HT1080 (cell line): ENCODE measurements at places on chromosomes 1 and 21.
A peak's percentile ranks its signal among the peaks of the same experiment; 100 is the strongest.

DNA sequence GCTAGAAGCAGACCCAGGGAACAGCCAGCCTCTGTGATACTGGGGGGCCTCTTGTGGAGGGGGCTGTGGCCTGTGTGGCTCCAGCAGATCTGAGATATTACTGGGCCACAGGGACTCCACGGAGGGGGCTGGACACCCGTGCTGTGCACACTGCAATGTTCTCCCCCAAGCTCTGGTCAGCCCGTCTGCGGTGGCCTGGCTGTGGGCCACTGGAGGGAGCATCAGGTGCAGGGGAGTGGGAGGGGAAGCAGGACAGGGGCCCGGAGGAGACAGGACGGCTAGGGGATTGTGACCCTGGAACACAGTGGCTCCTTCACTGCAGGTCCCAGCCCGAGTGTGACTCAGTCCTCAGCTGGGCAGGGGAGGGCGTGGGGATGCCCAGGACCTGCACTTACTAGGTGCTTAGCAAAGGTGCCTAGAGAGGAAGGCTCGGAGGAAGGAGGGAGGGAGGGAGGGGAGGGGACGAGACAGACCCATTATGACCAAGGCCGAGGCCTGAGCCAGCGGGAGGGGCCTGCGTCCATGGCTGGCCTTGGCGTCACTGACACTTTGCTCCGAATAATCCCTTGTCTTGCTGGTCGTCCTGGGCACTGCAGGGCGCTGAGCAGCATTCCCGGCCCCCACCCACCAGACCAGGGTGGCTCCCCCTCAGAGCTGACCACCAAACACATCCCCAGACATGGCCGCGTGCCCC is 44.2 kb downstream of the PRDM16 start:
- DNase-seq: no peak

DNA sequence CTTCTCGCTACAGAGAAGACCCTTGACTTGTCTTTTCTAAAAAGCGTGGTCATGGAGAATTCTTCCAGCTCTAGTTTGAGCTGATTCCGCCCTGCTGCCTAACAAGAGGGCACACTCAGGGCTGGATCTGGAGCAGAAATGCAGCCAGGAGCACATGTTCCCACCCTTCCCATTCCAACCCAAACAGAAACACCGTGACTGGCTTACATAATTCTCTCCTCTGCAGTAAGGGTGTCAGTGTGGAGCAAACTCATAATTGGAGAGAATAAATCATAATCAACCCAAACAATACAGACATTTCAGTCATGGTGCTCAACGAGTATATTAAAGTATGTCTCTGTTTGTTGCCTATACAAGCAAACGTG is 34.5 kb downstream of the CTNNBIP1 start:
- DNase-seq: no peak

DNA sequence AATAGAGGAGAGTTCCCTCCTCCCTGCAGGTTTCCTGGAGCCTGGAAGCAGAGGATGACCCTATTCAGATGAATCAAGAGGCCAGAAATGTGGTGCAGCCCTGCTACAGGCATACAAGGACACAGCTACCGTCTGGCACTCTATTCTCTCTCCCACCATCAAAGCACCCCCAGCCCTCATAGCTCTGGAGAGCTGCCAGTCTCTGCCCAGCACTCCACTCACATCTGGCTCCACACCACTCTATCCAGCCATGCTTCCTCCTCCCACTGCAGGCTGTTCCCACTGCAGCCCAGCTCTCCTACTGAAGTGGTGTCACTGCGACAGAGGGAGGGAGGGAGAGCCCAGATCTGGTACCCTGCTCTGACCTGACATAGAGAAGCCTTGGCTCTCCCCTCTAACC is 18.4 kb downstream of the SYT2 start:
- DNase-seq: no peak

- DNase-seq: no peak
These were observed 358.7 kb downstream of the BARHL2 start for GRCh38 chr1:90358448-90358847.

DNA sequence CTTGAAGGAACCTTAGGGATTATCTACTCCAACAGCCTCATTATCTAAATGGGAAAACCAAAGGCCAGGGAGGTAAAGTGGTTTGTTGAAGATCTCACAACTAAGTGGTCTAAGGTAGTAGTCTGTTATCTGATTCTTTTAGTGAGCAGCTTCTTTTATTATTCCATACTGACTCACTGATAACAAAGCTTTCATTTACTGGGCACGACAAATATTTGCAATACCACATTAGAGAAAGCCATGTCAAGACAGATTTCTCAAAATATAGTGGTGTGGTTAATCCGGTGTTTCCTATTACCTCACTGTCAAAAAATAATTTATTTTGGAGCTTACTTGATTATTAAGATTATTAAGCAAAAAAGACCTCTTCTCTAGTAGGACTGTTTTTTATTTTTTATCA is 369.1 kb downstream of the S1PR1 start:
- no peak for DNase-seq

DNA sequence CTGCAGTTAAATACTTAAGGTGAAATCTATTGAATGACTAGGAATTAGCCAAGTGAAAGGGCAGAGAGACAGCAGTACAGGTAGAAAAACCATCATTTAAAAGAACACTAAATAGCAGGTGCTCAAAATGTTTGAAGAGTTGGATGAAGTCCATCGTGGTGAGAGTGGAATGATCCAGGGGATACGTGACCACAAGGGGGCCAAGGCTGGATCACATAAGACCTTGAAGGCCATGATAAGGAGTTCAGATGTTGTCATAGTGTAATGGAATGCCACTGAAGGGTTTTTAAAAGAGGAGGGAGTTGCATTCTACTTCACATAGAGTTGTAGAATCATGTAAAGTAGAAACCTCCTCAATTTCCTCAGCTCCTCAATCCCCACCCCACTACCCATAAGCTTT is 34.8 kb upstream of the HOOK1 start:
- no peak for DNase-seq

DNA sequence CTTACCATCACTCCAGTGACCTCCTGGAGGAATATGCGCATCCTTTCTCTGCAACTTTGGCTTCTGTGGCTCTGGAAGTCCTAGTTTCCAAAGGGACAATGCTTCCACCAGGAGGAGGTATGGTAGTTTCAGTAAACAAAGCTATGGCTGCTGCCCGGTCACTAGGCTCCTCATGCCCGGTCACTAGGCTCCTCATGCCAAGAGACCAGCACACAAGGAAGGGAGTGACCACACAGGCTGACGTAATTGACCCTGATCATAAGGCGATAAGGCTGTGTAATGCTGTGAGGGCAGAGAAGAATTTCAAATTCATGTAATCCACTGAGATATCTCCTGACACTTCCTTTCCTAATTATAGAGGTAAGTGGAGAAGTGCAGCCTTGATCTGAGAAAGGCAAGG is 102.9 kb downstream of the DTL start:
- DNase-seq: no peak

GRCh38 chr1:59709333-59709732 is 105.4 kb upstream of the HOOK1 start:
- no peak for DNase-seq

- DNase-seq: peak; percentile 64
These were observed 165.3 kb downstream of the SLC35F3 start for GRCh38 chr1:234069760-234070159.

- DNase-seq: peak; percentile 55
These were observed 14.3 kb downstream of the TRIM11 start for GRCh38 chr1:228392111-228392936.

GRCh38 chr21:26715878-26716506 is 129.2 kb downstream of the ADAMTS1 start:
- DNase-seq: peak; percentile 48

DNA sequence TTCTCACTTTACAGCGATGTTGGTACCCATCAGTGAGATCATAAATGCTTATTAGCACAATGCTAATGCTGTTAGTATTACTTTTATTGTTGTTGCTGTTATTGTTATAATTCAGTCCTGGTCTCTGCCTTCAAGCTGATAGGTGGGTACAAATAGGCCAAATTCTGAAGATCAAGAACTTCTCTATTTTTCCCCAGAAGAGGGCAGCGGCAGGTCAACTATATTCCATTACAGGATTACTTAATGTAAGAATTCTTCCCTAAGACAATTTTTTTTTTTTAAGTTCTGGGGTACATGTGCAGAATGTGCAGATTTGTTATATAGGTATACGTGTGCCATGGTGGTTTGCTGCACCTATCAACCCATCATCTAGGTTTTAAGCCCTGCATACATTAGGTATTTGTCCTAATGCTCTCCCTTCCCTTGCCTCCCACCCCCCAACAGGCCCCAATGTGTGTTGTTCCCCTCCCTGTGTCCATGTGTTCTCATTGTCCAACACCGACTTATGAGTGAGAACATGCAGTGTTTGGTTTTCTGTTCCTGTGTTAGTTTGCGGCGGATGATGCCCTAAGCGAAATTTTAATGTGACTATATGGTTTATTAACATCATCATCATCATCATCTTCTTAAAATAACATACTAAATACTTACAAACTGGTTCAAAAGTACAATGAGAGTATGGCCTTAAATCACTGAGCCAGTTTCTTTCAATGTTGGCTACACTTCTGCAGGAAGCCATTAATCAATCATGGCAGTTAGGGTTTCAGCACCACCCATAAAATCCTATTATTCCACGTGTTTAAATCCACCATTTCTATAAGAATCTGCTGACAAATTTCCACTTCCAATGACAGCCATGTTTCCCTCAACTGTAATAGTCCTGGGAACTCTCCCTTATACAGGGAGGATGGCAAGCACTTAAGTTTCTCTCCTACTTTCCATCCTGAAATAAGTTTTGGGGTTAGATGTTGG is 19.2 kb downstream of the SLC19A2 start:
- DNase-seq: peak; percentile 56

GRCh38 chr1:77036560-77036959 is 169.3 kb downstream of the ST6GALNAC5 start:
- DNase-seq: no peak

GRCh38 chr1:145806408-145806807 is 17.5 kb downstream of the RNF115 start:
- DNase-seq: no peak

DNA sequence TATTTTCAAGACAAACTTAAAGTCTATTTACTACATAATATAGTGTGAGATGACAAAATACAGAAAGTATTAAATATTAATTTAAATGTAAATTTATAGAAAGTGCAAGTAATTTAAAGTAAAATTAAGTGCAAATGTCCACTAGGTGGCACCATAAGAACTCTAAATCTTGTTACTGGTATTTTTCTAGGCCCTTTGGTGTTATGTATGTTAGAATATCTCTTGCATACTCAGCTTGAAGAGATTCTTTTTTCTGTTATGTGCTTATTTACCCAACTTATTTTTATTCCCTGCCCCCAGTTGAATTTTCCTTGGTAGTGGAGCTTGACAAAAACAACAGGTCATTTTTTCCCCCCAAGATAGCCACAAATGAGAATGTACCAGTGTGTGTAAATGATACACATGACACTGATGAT is 71.5 kb downstream of the RPS6KC1 start:
- peak; percentile 22 for DNase-seq

DNA sequence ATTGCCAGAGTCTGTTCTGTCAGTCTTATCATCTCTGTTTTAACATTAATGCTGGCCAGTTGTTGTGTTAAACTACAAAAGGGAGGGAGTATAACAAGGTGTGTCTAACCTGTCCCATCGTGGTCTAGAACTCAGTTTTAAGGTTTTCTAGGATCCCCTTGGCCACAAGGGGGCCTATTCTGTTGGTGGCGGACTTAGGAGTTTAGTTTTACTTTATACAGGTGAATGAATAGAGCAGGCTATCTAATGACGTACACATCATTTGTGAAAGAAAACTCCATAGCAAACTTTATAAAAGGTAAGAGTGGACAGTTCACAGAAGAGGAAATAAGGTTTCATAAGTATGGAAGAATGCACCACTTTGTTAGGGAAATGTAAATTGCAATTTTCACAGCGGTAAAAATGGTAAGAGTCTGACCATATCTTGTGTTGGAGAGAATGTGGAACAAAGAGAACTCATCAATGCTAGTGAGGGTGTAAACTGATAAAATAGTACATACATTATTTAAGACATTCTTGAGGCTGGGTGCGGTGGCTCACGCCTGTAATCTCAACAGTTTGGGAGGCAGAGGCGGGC is 2.5 kb upstream of the ATF6 start:
- no peak for DNase-seq

- no peak for DNase-seq
These were observed 211.8 kb upstream of the PKN2 start for GRCh38 chr1:88472298-88472697.

- DNase-seq: peak; percentile 74
These were observed 37.4 kb downstream of the RAB3B start for GRCh38 chr1:51953079-51953478.
